ENCODE measurements at places on chromosomes 7 and 10.
A peak's percentile ranks its signal among the peaks of the same experiment; 100 is the strongest.

GRCh38 chr10:131743190-131744151, 157.3 kb upstream of the PPP2R2D start:
- DNase-seq = no peak

DNA sequence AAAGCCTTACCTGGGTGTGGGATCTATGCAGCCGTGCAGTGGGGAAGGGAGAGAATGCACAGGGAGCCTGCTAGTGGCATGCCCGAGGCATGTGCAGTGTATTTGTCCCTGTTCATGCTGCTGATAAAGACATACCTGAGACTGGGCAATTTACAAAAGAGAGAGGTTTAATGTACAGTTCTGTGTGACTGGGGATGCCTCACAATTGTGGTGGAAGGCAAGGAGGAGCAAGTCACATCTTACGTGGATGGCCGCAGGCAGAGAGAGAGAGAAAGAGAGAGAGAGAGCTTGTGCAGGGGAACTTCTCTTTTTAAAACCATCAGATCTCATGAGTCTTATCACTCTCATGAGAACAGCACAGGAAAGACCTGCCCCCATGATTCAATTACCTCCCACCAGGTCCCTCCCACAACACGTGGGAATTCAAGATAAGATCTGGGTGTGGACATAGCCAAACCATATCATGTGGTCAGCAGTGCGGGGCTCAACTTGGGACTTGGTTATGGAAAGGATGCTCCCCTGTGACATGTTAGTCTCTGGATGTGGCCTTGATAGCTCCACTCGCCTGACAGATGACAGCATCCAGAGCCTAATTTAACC, 128.9 kb downstream of the DOCK1 start:
- no peak for DNase-seq

- DNase-seq = no peak
Measured at GRCh38 chr10:22719406-22720042, 5.1 kb upstream of the PIP4K2A start.

GRCh38 chr10:133162178-133162909, 2.3 kb downstream of the KNDC1 start:
- no peak for DNase-seq

DNA sequence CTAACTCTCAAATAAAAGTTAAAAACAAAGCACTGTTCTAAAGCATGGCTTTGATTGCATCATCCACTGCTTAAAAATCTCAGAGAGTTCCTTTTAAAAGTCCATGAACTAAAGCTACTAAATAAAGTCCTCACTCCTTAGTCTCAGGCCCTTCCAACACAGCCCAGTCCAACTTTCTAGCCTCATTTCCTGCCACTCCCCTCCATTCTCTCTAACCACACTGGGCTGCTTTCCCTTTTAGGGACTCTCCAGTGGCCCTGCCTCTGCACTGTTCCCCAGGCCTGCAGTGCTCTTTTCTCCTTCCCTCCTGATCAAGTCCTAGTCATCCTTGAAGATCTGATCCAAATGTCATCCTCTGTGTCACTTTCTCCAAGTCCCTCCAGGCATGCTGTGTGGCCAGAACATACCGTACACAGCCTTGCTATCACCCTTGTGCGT, 56.9 kb upstream of the PPP1R3C start:
- no peak for DNase-seq

GRCh38 chr7:158685693-158686092, 18.9 kb downstream of the NCAPG2 start:
- no peak for DNase-seq

DNA sequence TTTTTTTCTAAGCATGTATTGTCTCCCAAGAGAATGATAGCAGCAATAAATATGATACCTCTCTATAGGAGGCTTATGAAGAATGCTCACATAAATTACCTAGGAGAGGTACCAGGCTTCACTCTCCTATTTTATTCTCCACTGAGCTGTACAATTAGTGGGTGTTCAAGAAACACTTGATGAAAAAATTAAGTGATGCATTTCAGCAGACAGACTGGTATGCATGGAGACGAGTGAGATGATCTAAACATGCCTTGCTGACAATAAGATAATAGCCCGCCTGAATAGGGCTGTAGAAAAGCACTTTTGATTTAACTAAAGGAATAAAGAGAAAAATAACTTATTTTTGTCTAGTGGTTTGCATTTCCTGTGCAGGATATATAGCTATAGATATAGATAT, 1449.7 kb downstream of the GATA3 start:
- DNase-seq = no peak

DNA sequence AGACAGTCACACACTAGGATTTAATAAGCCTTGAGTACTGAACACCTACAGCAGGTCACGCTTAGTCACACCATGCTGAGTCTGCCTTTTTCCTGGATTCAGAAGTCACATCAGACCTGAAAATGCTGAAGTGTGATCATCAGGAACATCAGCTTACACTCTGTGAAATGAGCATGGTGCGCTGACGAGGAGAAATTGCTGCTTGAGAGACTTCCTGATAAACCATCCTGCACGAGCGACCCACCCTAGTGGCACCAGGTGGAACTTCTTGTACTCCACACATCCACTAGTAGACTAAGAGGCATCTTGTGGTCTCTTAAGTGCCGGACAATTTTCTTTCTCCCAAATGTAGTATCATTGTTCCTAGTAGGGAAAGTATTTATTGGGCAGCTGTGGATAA, 51.8 kb upstream of the MRLN start:
- peak; percentile 24 for DNase-seq

DNA sequence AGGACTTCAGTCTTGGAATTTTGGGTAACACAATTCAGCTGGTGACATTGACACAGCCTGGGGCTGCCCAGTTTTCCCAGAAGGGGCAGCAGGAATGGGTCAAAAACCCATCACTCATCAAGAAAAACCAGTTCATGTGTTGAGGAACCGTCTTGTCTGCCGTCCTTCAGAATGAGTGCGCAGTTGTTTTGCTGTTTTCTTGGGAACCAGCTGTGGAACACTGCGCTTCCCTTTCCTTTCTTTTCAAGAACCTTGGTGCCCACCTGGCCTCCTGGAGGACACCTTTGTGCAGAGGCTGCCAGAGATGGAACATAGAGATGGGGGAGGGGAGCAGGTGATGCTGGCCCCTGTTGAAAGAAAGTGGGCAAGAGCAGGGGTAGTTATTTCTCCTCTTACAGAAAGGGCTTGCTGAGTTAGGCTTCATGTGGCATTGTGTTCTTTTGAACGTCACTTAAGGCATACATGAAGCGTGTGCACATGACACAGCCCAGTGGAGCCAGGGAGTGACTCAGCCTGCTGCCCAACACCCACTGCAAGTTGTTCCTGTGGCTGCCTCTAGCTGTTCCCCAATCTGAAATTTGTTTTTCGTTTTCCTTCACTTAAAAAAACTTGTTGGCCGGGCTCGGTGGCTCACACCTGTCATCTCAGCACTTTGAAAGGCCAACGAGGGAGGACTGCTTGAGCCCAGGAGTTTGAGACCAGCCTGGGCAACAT, 87.4 kb upstream of the TNS3 start:
- DNase-seq = no peak

DNA sequence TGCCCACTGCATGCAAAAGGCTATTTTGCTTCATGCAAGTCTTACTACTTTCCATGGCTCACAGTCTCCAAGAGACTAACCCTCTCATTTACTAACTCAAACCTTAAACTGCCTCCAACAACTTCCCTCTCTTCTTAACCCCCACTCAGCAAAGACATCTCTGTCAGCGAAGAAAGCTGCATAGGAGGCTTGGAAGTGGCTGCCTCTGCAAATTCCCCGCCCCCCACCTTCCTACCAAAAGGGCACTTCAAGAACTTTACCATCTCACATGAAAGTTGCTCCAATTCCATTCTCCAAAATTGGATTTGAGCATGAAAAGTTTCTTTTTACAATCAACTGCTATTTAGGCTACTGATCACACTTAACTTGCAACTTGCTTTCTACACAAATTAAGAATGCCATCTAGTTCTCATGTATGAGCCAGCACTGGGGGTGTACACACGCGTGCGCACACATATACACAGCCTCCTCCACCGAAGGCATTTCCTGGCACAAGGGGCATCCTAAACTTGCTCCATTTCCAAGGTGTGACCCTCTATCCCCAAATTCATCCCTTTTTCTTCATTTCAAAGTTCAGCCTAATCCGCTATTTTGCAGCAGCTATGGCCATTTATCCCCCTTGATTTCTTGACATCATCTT, 1.8 kb downstream of the CCDC6 start:
- no peak for DNase-seq

DNA sequence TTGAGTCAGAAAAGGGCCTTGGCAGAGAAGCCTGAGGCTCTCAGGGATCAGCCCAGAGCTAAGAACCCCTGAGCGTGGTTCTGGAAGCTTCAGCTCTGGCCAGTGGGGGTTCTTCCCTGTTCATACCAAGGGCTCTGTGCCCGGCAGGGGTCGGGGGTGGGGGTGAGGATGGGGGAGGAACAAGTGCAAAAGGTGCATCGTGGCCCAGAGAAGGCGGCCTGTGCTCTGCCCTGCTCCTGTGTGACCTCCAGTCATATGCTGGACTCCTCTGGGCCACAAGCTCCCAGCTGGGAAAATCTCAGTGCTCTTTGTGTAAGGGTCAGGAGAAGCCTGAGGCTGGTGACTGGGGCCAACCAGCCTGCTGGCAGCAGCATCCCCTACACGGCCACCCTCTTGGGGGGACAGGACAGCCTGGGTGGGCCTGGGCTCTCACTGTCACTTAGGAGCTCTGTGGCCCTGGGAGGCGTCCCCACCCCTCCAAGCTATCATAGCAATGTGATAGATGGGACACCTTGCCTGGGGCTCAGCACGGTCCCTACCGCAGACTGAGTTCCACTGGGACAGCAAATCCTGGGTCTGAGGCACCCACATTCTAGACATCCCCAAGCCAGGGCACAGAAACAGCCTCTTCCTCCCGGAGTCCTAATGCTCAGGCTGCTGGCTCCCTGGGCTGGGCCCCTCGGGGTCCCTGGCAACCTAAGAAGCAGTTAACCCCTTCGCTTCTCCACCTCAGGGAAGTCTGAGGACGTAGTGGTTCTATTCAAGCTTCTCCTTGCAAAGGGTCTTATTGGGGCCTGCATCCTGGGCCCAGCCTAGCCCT, 2.5 kb downstream of the MMRN2 start:
- DNase-seq = peak; percentile 56

GRCh38 chr7:69677881-69678493, 79.7 kb downstream of the AUTS2 start:
- DNase-seq = peak; percentile 82

GRCh38 chr7:121084748-121085336, 96.3 kb downstream of the CPED1 start:
- DNase-seq = no peak

- DNase-seq = no peak
Measured at GRCh38 chr7:45185028-45185863, 27.7 kb downstream of the RAMP3 start.

- DNase-seq = no peak
Measured at GRCh38 chr10:34008656-34009055, 674.2 kb upstream of the NRP1 start.

DNA sequence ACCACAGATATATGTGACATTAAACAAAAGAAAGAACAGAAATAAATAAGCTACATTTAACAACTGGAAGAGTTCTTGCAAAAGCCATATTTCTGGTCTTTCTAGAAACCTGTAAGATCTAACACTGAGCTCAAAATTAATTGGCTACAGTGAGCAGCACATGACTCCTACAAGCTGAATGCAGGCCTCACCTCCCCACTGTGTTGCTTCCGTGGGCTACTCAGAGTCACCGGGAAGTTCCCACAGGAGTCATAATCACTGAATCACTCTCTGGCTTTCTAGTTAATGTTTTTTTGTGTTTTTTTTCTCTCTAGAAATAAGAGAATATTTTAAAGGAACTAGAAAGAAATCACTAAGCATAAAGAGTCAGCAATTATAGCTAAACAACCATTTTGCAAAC, 10.2 kb upstream of the MRPS24 start:
- no peak for DNase-seq

All from SK-N-DZ (cell line).